ENCODE measurements at places on chromosomes 6 and 20.

DNA sequence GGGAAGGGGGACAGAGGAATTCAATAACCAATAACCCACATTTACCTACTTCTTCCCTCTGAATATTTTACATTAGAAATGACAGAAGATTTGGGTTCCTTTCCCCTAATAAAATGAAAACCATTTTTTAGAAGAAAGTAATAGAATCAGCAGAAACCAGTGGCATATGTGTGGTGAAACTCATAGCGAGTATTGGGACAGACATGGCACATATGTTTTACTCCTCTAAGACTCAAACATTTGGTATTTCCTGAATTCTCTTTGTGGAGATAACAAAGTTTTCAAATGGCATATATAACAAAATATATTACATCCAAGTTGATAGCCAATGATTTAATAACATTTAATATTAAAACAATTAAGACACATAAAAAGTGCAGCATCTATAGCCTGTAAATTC is 12.9 kb upstream of the BEND3 start:
- no peak for DNase-seq

DNA sequence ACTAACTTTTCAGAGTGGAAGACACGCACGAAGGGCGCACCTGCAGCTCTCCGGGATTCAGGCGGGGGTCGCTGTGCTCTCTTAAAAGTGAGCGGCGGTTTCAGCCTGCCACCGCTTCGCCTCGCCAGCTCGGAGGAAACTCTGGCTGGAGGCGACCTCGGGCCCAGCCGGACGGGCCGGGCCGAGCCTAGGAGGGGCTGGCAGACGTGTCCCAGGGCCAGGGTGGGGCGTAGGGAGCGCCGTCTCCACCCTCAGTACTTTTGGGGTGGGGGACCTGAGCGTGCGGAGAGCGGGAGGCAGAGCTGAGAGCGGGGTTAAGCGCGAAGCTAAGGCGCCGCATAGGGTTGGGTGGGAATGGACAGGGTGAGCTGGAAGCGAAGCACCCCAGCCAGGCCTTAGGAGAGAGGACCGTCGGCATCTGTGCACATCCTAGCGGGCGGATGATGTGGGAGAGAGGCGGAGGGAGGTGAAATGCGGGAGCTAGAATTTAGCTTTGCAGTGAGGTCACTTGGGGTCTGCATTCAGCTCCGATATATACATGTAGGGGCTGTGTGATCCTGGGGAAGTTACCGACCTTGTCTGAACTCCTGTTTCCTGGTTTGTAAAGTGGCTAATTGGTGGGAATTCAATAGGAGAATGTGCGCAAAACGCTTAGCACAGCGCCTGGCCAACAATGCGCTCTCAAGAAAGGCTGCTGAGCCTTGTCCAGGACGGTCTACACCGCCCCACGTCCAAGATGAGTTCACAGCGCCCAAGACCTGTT is 6.5 kb upstream of the TFAP2A start:
- DNase-seq, result no peak

- no peak for DNase-seq
Measured at GRCh38 chr6:56372406-56372995, 125.1 kb upstream of the COL21A1 start.

- DNase-seq, result no peak
Measured at GRCh38 chr6:33248643-33248931, 23.1 kb downstream of the VPS52 start.

GRCh38 chr6:108163644-108164542 is 1.9 kb upstream of the NR2E1 start:
- no peak for DNase-seq

- DNase-seq, result no peak
Measured at GRCh38 chr6:35309611-35310264, 12.1 kb downstream of the DEF6 start.

DNA sequence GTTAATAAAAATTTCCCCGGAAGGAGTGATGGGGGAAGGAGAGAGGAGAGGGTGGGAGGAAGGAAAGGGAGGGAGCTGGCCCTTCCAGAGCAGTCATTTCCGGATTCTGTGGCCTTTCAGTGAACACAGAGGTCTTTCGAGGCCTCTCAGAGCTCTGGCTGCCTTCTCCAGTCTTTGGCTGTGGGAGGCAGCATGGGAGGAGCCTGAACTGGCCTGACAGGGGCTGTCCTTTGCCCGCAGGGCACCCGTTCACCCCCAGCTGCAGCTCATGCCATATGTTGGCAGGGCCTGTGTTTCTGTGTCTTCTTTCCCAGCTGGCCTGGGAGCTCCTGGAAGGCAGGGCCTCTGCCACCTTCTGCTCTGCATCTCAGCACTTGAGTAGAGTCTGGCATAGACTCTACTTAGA is 95.5 kb downstream of the PPP1R14C start:
- DNase-seq, result no peak

- DNase-seq, result no peak
Measured at GRCh38 chr6:19204445-19204844, 632.7 kb upstream of the ID4 start.

- no peak for DNase-seq
Measured at GRCh38 chr20:40676491-40677269, 12.4 kb downstream of the MAFB start.

DNA sequence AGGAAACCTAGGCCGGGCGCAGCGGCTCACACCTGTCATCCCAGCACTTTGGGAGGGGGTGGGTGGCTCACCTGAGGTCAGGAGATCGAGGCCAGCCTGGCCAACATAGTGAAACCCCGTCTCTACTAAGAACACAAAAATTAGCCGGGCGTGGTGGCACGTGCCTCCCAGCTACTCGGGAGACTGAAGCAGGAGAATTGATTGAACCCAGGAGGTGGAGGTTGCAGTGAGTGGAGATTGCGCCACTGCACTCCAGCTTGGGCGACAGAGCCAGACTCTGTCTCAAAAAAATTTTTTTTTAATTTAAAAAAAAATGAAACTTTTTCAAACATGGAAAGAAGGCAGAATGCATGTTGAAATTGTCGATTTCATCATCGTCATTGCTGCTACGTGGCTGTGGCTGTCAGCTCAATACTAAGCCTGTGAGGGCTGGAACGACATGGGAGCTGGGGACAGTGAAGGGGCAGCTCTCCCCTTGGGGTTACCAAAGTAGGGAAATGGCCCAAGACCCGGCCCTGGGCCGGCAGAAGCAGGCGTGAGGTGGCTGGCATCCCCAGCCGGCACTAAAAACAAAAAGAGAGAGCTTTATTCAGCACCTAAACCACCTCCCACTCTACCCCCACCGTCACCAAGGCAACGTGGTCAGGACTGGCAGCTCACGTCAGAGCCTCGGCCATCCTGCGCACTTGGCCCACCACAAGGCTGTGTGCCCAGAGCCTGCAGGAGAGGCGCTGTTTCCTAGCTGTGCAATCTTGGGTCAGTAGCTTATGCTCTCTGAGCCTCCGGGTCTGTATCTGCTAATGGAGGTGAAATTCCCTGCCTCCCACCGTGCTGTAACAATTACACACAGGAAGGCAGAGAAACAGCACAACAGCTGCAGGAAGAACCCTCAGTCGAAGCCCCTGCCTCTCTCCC is 30.8 kb downstream of the AGPAT4 start:
- DNase-seq, result peak; percentile 70

DNA sequence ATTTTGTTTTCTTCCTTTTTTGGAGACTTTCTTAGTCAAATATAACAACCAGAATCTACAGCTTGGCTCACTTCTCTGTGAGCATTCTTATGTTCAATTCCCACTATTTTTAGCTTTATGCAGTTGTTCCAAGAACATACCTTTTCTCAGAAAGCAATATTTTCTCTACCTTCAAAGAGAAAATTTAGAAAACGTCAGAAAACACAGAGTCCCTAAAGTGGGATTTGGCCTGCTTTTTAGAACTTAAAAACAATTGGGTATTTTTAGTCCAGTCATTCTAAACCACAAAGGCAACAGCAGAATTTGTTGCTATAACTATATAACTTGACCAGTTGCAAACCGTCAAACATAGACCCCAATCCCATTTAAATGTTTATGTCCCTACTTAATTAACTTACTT is 133.1 kb downstream of the MOXD1 start:
- DNase-seq, result no peak

- DNase-seq, result no peak
Measured at GRCh38 chr6:152701081-152701862, 3.6 kb downstream of the MYCT1 start.

- DNase-seq, result peak; percentile 96
Measured at GRCh38 chr6:44265007-44265721, at the start of gene NFKBIE. Gene NFKBIE (minus strand): TSS chr6:44265551. CDS start chr6:44265346, 205 bp downstream.

GRCh38 chr6:139313229-139313628 is 21.4 kb upstream of the TXLNB start:
- DNase-seq, result no peak

GRCh38 chr6:39840781-39841180 is 48.6 kb downstream of the DAAM2 start:
- DNase-seq, result no peak

DNA sequence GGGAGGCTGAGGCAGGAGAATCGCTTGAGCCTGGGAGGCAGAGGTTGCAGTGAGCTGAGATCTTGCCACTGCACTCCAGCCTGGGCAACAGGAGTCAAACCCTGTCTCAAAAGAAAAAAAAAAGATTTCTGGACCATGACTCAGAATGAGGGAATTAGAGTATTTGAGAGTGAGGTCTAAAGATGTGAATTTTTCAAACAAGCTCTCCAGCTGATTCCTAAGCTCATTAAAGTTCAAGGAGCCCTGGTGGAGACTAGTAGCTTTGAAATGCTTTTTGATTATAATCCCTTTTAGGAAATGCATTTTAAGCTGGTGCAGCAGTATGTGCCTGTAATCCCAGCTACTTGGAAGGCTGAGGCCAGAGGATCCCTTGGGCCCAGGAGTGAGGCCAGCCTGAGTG is 21.8 kb upstream of the SRF start:
- no peak for DNase-seq

GRCh38 chr20:50916257-50916656 is 15.0 kb downstream of the ADNP start:
- no peak for DNase-seq

DNA sequence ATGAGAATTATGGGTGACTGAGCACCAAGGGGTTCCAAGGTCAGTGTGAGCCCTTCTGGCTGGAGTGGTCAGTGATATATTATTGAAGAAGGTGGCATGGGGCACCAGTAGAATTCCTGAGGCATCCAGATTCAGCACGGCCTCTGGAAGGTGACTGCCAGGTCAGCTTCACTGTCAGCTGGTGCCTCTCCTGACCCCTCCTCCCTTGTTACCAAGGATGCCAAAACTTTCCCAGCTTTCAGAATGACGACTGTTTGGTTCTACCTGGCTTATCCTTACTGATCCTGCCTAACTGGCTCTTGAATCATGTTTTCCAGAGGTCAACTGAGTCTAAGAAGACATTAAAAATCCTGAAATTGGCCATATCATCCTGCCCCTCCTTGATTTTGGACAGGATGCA is 189.2 kb upstream of the AGPAT4 start:
- DNase-seq, result no peak

DNA sequence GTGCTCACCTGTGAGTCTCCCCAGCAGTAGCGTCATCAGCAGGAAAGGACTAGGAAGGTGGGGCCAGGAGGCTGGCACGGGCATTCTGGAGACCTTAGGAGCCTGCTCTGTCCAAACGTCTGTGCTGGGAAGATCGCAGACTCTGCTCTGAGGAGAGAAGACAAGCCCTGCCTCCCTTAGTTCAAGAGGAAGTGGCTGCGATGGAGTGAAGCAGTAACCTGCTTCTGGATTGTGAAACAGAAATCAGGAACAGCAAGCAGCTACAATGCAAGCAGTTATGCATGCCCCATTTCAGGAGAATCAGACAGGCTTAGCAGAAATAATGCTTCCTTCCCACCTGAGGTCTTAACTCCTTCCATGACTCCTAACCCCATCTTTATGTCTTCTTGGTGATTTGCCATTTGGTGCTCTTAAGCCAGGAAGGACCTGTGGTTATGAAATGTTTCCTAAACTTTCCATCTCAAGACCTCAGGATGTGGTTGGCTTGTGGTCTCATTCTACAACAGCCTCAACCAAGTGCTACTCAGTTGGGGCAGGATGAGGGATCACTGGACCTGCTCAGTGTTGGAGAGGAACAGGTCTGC is at the start of gene SIRPB1:
Gene SIRPB1 (minus strand): TSS at position 149 of the 584 bp plus-strand sequence. CDS start 65 bp downstream, at position 84.
- no peak for DNase-seq

- no peak for DNase-seq
Measured at GRCh38 chr6:45052325-45052724, 275.8 kb upstream of the RUNX2 start.

DNA sequence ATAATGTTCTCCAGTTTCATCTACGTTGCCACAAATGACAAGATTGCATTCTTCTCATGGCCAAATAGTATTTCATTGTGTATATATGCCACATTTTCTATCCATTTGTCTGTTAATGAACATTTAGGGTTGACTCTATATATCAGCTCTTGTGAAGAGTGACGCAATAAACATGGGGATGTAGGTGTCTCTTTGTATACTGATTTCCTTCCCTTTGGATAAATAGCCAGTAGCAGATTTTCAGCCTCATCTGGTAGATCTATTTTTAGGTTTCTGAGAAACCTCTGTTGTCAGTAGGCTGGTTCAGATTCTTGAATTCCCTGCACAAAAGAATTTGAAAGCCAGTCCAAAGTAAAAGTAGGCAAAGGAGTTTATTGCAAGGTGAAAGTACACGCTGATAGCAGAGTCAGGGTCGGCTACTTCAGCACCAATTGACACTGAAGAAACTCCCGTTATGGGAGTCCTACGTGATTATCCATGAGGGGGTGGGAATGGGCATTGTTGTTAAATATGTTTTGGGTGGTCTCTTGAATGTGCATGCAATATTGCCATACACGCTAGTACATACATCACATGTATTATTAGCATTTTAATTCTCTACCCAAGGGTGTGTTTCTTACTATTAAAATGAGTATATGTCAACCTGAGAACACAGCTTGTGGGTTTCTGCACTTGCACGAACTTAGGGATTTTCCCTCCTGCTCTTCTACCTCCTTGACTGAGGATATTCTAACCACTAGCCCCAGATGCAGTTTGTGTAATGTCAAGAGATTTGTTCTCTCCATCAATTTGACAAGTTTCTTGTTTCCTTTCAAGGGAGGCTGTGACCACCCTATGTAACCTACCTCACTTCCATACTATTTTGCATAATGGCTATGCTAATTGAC is 14.4 kb upstream of the SLC17A2 start:
- DNase-seq, result no peak

GRCh38 chr20:3334156-3334943 is 73.1 kb downstream of the DNAAF9 start:
- no peak for DNase-seq

DNA sequence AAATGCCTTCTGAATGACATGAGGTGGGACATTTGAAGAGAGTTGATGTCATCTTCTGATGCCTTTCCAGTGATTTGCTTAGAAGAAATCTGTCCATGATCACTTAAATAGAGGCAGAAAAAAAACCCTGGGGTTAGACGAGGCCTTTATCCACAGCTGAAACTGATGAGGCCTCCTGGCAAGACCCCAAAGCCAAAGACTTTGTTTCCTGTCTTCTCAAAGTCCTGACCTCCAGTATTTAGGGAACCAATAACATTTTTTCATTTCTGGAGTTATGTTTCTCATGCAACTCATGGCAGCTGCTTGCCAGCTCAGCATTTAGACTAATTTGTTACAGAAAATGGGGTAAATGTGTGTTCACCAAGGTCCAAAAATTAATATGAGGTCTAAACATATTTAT is 248.0 kb upstream of the PRDM1 start:
- DNase-seq, result no peak

GRCh38 chr6:24740861-24741260 is 21.9 kb upstream of the C6orf62 start:
- no peak for DNase-seq

- no peak for DNase-seq
Measured at GRCh38 chr6:95687839-95688238, 110.5 kb downstream of the MANEA start.
